ENCODE measurements at places on chromosomes 7 and 10.

- peak; percentile 45 for DNase-seq
Observed at GRCh38 chr7:5380350-5381070, 43.1 kb downstream of the TNRC18 start.

- DNase-seq, result no peak
Observed at GRCh38 chr10:77012812-77013500, 624.7 kb downstream of the KCNMA1 start.

- peak; percentile 5 for DNase-seq
Observed at GRCh38 chr10:101346177-101346576, 7.8 kb upstream of the BTRC start.

GRCh38 chr7:17184805-17185689 lies 113.4 kb upstream of the AHR start:
- DNase-seq, result no peak

GRCh38 chr7:137306748-137307147 lies 36.8 kb downstream of the PTN start:
- DNase-seq, result no peak

Data from islet precursor cell (in vitro differentiated cells).